ENCODE measurements at places on chromosomes 16 and 17.

DNA sequence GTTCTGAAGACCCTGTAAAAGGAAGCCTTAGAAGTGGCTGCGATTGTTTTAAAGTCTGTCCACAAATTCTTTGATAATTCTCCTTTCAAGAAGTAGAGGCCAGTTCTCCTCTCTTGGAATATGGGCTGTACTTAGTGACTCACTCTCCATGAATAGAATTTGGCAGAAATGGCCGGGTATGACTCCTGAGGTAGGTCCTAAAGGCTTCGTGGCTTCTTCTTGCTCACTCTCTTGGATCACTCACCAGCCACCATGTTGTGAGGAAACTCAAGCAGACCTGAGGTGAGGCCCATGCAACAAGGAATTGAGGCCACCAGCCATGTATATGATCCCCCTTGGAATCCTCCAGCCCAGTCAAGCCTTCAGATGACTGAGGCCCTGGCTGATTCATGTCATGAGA, 75.8 kb downstream of the WWOX start:
- no peak for DNase-seq

DNA sequence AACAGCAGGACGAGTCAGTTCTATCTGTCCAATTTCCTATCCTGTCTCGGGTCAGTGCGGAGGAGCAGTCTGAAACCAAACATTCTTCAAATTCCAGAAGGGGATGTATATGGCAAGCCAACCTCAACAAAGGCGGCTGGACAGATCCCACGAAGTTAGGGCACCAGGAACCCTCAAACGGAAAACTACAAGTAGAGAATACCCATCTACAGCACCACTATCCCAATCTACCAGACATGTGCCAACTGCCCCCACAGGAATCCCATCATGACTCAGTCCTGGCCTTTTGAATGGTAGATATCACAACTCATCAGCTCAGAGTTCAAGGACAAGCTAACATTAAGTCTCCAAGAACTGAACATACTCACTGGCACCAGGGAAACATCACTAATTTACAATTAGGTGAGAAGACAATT, 2.3 kb downstream of the NAT9 start:
- DNase-seq, result no peak

GRCh38 chr17:17572010-17572785, 19.3 kb downstream of the PEMT start:
- no peak for DNase-seq

DNA sequence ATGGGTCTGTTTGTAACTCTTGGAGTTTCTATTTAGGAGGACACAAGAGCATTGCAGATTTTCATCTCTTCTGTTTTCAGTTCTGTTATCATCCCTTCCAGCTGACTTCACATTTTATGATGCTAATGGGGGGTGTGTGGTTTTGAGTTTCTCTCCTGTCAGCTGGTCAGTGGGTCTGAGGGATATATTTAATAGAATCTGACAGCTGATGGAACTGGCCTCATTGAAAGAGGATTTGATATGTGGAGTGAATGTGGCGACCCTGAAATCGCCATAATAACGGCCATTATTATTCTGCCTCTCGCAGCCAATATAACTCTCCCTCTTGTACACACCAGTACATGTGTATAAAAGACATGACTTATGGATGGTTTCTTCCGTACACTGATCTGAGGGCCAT, 128.1 kb downstream of the SALL1 start:
- DNase-seq, result no peak

DNA sequence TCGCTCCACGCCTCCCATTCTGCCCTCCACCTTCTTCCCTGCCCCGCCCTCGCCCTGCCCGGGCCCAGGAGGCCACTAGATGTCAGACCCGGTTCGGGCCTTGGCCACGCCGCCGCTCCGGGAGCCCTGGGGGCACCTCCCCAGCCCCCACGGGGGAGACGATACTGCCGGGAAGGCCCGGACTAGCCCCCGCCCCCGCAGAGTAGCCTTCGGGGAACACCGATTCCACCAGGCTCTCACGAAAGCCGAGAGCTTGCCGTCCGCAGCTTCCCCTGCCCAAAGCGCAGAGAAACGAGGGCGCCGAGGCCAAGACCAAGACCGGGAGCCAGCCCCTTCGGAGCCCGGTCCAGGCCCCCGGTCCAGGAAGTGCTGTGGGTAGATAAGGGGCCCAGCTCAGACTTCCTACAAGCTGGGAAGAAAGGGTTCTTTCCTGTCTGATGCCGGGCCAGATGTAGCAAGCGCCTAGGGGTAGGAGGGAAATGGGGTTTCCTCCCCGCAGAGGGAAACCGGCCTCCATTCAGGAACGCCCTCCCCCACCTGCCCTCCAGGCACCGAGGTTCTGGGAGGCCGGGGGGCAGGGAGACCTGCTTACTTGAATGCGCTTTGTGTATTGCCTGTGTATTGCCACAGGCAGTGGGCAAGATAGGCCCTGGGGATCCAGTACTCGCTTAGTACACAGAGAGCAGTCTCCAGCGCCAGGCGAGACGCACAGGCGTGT, 806 bp upstream of the CYB561 start:
- DNase-seq, result no peak

GRCh38 chr17:71547904-71548303, 572.9 kb upstream of the SOX9 start:
- no peak for DNase-seq

DNA sequence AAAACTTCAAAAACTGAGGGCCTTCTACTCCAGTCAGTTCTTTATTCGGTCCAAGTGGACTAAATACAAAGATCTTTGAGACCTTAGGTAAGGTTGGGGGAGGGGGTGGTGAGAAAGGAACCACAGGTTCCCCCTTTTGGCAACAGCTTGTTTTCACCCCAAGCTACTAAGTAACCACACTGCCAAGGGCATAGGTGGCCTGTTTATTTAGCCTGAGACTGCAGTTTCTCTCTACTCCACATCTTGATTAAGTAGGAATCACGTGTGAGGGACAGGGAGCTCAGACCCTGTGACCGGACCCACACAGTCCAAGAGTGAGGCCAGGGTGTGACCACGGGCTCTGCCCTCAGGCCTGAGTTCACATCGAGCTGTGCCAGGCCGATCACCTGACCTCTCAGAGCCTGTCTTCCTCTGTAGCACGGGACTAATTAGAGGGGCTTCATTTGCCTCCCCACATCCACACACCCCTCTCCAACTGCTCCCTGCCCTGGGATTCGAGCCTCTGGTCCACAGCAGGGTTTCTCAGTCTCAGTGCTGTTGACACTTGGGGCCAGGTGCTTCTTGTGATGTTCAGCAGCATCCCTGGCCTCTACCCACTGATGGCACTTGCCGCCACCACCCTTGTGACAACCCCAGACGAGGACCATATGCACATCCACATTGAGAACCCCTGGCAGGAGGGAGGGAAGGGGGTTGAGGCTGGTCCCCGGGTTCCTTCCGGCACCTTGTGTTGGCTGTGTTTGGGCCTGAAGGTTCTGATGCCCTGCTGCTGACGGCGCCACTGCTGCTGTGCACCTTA, 17.8 kb downstream of the ST6GALNAC2 start:
- peak; percentile 45 for DNase-seq

GRCh38 chr16:82045465-82045864, 10.4 kb downstream of the HSD17B2 start:
- no peak for DNase-seq

DNA sequence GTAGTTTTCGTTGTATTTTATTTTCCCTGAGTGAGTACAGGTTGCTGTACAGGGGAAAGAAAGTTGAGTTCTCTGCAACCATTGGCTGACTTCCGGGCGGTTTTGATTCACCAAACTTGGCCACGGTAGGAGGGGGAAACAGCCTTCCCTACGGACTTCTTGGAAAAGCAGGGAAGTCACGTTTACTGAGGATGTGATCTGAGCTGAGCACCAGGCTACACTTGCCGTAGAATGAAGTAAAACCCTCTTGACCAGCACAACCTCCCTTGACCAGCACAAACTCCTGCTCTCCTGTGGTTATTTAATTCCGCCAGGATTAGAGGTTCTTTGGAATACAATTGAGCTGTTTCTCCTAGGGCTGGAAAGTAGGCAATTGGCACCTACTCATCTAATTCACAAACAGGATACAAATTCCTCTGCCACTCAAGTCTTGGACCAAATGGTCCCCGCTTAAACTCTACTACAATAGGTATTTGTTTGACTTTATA, 242.0 kb upstream of the RBFOX1 start:
- no peak for DNase-seq

DNA sequence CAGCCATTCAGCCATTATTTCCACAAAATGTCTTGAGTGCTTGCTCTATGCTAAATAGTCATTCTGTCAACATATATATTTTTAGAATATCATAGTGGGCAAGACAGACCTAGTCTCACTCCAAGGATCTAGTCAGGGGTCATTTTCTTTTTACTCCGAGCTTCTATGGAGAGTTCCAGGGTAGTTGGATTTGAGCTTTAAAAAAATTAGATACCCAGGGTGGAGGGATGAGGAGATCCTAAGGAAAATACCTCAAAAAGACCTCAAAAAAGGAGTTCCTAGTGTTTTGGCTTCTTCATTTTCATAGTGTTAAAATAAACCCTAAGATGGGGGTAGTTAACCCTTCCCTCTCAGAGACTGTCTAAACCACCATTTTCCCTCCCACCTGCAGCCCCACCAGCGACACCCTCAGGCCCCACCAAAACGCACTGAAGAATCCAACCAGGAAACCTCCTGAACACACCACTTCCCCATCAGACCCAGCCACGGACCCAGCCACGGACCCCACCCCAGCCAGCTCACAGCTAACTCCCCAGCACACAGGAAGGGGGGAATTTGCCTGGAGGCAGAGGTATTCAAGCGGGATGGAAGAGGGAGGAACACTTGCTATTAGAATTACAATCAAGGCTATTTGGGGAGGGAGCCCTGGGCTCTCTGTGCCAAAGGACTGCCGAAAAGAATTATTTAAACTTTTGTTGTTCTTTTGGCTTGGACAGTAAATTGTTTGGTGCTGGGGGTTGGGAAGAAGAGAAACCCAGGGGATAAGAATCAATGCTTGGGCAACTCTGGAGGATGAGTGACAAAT, 2.2 kb downstream of the ETV4 start:
- DNase-seq, result no peak

DNA sequence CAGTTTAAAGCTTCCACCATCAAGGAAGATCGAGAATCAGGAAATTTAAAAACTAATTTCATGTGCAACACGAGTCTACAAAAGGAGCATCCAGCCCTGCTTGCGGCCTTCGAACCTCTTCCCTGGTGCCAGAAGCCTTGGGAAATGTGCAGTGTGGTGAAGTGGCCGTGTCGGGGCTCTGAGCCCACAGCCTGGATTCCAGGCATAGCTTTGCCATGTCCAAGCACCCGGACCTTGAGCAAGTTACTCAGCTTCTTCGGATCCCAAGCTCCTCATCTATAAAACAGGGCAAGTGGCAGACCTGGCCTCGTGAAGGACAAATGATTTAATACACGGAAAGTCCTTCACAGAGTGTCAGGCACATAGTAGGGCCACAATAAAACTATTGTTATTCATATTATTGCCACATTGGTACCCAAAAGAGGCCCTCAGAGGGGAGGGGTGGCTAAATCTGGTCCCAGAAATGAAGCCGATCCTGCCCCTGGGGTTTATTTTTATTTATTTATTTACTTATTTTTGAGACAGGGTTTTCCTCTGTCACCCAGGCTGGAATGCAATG, 34.8 kb downstream of the COTL1 start:
- no peak for DNase-seq

GRCh38 chr16:47705266-47705665, 244.1 kb downstream of the PHKB start:
- no peak for DNase-seq

- DNase-seq, result no peak
Observed at GRCh38 chr17:61601297-61601696, 10.3 kb upstream of the NACA2 start.

- DNase-seq, result no peak
Observed at GRCh38 chr16:85286951-85287814, 174.9 kb upstream of the CIBAR2 start.

DNA sequence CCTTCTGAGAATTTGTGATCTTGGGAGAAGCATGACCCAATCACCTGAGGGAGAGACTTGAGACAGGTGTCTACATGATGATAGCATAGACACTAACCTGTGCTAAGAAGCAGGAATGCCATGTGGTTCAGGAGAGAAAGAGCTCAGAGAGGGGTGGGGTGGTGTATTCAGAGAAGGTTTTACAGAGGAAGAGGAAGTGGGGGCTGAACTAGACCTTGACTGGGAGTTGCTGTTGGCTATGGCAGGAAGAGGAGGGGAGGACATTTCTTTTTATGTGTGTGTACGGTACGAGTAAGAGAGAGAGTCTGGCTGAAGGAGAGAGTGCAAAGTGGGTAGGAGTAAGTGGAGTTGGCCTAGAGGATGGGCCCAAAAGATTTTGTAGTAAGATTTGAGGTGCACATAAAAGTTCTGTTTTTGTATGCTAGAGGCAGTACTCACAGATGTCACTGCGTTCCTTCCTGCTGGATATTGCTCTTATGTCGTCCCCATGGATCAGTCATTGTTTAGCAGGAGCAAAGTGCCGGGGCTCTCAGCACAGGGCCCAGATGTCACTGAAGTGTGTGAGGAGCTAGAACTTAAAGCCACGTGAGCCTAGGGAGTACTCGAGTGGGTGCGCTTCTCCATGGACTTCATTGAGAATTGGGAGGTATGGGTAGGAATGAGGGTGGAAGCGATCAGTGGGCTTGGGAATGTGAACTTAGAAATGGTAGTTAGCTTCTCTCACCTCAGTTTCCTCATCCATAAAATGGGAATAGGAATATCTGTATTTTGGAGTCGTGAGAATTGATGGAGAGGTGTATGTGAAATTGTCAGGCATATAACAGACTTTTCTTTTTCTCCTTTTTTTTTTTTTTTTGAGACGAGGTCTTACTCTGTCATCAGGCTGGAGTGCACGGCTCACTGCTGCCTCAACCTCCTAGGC, 22.1 kb downstream of the SLC7A6 start:
- DNase-seq, result no peak

DNA sequence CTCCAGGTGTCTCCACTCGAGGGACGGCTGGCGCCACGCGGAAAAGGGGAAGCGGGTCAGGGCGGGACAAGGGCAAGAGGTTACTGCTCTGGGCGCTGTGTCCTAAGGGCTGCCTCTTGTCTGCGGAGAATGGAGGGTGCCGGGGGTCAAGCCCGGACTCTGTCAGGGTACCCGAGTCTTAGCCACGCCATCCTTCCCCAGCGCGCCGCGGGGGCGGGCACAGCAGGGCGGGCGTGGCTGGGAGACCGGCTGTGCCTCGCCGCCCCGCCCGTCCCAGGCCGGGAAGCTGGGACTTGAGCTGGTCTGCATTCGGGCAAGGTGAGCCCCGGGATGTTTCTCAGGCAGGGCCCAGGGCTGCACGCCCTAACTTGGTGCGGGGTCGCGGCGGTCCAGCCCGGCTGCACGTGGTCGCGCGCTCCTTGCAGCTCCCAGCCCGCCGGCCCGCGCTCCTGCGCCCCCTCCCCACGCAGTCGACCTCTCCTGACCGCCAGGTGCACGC, 6.2 kb upstream of the ACTG1 start:
- DNase-seq, result no peak

Data from hematopoietic multipotent progenitor cell treated with erythropoietin and hydrocortisone succinate and interleukin-3 and kit ligand, for 17 days (in vitro differentiated cells).